ENCODE measurements at places on chromosomes 4 and X.

DNA sequence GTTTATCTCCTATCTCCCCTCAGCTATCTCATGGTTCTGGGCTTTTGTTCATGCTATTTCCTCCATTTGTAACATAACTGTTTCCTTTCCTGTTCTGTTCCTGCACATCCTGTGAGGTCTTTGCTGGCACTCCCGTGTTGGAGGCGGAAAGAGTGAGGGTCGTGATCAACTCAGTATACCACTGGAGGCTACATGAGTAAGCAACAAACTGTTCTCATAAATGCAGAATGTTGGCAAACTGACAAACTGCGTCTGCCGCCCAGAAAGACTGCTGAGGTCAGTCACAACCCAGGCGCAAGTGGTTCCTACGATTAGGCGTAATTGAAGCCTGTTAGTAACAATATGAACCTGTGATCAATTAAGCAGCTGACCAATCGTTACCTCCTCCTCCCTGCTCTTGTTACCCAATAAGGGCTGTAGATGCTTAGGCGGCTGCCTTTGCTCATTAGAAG, 48.8 kb downstream of the C4orf33 start:
- no peak for DNase-seq

DNA sequence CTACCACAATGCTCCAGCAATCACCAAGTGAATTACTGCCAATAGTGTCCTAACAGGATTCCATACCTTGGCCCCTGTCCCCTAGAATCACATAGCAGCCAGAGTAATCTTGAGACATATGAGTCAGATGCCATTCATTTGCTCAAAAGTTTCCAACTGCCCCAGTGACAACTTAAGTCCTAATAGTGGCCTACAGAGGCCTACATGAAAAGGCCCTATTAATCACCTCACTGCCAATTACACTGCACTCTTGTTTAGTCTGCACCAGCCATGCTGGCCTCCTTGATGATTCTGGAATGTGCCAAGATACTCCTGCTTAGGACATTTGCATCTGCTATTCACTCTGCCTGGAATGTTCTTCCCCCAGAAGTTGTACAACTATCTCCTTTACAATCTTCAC, 130.7 kb downstream of the NR3C2 start:
- DNase-seq: no peak

DNA sequence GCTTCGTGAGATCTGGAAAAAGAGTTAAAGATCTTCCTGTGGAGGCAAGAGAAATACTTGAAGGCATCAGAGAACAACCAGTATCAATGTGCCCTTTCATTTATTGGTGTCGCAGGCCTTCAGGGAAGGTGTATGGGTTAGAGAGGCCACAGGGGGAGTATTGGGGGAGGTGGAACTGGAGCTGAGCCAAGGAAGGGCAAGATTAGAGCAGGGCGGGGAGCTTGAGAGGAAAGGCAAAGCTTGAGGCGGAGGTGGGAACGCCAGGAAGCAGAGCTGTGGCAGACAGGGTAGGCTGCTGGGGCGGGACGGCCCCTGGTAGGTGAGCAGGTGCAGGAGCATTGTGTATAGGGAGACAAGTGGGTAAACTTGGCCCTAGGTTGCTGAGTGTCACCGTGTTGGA, 329.9 kb downstream of the ARHGAP10 start:
- DNase-seq: no peak

DNA sequence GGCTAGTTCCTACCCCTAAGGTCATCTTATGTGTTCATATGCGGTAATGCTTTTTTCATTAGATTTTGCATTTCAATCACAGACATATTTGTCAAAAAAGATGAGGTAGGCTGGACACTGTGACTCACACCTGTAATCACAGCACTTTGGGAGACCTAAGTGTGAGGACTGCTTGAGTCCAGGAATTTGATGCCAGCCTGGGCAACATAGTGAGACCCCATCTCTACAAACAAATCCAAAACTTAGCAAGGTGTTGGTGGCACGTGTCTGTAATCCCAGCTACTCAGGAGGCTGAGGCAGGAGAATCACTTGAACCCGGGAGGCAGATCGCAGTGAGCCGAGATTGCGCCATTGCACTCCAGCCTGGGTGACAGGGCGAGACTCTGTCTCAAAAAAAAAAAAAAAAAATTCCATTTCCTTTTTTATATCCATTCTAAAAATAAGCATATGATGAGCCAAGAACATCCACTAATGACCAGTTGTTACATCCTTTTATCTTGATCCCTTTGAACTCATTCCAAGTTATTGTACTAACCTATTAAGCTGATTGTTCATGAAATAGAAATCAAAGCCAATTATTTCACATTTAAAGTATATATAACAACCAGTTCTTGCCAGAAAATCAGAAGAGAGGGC, 23.4 kb downstream of the PGAM4 start:
- DNase-seq: no peak

DNA sequence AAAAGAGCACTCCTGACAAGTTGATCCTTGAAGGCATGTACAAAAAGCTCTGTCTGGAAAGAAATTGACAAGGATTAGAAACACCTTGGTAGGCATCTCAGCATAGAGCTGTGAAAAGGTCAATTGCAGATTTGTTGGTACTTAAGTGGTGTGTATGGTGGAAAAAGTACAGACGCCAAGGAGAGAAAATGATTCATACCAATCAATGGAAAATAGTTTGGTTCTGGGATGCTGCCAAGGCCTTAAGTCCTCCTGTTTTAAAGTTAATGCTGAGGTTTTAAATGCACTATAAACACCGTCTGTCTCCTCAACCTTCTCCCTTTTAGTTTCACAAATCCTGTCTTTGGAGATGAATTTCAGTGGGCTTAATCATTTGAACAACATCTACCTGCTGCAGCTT, 524.1 kb downstream of the IL15 start:
- no peak for DNase-seq

Data from CD8-positive, alpha-beta memory T cell (primary cell).